ENCODE measurements at places on chromosomes 16 and 17.

- no peak overlapping the region for H3K4me3 ChIP-seq
- H3K27me3 ChIP-seq, result no peaks in the 10 kb centered on the region
- H3K4me1 ChIP-seq, result peaks cover 1% of the 10 kb centered on the region
- no peak for DNase-seq
- H3K27ac ChIP-seq, result no peak overlapping the region
Observed at GRCh38 chr17:4480929-4481898, 17.5 kb upstream of the SPNS2 start.

DNA sequence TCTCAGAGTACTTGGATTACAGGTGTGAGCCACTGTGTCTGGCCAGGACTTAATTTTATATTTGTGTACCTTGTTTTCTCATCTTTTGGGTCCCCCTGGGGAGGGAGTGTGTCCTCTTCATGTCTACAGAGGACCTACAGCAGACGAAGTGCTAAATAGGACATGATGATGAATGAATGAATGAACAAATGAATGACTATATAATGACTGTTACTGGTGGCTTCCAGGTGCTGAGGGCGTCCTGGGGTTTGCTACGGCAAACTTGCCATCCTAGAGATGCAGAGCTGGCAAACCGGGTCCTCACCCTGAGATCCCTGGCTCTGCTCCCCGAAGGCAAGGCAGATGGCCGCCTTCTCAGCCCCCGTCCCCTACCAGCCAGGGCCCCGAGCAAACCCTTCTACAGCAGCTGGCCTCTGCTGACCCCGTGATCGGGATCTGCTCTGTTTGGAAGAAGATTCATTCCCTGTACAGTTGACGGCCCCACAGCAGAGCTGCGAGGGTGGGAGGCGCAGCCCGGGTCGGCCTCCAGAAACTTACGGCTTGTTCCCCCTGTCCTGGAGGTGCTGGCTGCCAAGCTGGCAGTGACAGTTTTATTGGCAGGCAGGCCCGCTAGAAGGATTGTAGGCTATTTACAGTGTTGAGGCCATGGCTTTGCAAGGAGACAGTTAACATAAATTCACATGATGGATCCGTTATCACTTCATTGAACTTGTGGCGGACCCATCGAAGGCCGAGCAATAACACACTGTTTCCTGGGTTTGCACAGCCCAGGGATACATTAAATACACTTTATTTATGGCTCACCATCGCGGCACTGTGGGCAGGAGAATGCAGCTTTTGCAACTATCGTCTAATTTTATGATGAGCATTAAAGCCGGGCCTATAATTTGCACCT, 197.7 kb upstream of the GSE1 start:
- no peak overlapping the region for H3K4me3 ChIP-seq
- peaks cover 15% of the 10 kb centered on the region for H3K4me1 ChIP-seq
- H3K36me3 ChIP-seq, result no peaks in the 10 kb centered on the region
- H3K27ac ChIP-seq, result no peak overlapping the region
- no peak for DNase-seq

DNA sequence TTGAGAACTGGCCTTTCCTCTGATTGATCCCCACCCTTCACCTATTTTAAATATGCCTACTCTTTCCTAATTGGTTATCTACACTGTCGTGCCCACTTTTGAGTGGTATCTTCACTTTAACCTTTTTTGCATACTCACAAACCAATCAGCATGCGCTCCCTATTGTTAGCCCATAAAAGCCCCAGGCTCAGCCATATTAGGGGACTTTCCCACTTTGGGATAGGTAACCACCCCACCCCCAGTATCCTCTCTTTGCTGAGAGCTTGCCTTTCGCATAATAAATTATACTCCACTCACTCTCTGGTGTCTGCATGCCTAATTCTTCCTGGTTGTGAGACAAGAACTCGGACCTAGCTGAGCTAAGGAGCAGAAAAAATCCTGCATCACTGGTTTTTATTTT, 59.5 kb upstream of the NOL11 start:
- no peaks in the 10 kb centered on the region for H3K4me1 ChIP-seq
- no peak overlapping the region for H3K4me3 ChIP-seq
- no peaks in the 10 kb centered on the region for H3K36me3 ChIP-seq

DNA sequence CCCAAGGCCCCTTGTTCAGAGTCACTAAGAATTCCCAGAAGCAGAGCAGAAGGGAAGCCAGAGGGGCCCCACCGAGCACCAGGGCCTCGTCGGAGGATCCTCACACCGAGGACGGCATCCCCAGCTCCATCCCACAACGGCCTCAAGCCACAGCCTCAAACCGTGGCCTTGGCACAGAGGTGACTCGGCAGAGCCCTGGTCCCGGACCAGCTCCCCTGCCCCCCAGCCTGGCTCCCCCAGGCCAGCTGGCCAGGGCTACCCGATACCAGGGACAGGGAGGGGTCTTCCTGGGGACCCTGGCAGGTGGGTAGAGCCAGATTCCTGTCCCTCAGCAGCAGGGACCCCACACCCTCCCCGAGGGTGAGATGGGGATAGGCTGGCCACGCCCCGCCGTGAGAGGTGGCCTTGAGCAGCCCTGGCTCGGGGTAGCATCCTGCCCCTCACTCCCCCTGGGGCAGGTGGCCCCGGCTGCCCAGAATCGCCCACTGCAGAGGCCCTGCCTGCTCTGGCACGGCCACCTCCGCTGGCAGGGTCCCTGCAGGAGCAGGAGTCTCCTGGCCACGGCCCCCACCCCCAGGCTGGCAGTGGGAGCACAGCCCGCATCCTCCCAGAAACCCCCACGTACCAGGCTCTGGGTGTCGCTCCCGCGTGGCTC, 5.6 kb upstream of the PVALEF start:
- peaks cover 7% of the 10 kb centered on the region for H3K4me1 ChIP-seq
- no peak for DNase-seq
- no peak overlapping the region for H3K27ac ChIP-seq

- peak overlapping the region; percentile 82 for H3K4me3 ChIP-seq
- no peaks in the 10 kb centered on the region for H3K27me3 ChIP-seq
- no peak for DNase-seq
- no peak overlapping the region for H3K27ac ChIP-seq
- peaks cover 35% of the 10 kb centered on the region for H3K4me1 ChIP-seq
Observed at GRCh38 chr16:15887283-15887682, 1.1 kb downstream of the CEP20 start.

- DNase-seq, result no peak
- peaks cover 40% of the 10 kb centered on the region for H3K36me3 ChIP-seq
- H3K4me1 ChIP-seq, result no peaks in the 10 kb centered on the region
- no peak overlapping the region for H3K4me3 ChIP-seq
- H3K27me3 ChIP-seq, result no peaks in the 10 kb centered on the region
Observed at GRCh38 chr16:56460101-56460500, 8.7 kb downstream of the OGFOD1 start.
